Activated gamma-delta T cell treated with Interleukin-2 at 50 U/mL for 16 hours (primary cell): ENCODE measurements at places on chromosomes 6 and 20.

DNA sequence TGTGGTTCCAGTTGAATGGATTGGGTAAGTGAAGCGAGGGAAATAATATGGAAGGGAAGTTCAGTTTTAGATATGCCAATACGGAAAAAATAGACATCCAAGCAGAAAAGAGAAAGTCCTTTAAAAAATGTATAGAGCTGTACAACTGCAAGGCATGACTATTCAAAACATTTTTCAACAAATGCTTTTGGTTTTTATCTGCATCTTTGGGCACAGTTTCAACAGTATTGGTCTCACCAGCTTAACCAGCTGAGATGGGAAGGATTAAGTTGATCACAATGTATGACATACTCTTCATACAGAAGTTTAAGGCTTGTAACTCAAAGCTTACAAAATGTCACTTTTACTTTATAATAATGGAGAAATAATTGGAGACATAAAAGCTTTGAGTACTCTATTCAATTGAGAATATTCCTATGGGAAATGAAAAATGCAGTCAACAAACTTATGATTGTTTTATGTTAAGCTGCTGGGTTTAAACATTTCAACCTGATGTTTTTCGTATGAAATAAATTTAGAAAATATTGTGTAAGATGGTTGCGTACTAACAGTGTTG lies 16.3 kb upstream of the UTRN start:
- no peak for DNase-seq

DNA sequence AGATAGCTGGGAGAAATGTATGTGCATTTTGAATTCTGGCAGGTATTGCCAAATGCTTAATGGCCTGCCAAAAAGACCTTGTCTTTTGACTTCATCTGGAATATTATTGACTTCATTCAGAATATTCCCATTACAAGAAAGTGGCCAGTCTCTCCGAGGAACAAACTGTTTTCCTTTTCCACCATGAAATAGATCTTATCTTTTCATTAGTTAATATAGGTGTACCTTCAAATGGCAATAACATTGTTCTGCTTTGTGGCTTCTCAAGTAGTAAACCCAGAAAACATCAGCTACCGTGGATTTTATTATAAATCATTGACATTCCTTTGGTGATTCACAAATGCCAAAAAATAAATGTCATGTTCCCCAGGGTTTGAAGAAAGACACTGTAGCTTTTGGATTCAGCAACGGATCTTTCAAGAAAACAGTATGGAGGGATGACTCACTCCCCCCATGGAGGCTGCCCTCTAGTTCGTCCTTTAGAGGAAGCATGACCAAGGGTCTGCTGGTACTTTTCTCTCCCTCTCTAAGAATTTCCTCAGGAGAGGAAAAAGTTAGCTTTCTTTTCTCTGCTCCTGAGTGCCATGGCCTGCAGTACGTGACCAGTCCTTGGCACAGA lies 1.1 kb upstream of the RNF182 start:
- no peak for DNase-seq

DNA sequence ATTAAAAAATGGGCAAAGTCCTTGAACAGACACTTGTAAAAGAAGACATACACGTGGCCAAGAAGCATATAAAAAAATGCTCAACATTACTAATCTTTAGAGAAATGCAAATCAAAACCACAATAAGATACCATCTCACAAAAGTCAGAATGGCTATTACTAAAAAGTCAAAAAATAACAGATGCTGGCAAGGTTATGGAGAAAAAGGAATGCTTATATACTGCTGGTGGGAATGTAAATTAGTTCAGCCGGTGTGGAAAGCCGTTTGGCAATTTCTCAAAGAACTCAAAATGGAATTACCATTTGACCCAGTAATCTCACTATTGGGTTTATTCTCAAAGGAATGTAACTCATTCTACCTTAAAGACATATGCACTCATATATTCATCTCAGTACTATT lies 166.6 kb downstream of the KHDC1L start:
- no peak for DNase-seq

GRCh38 chr20:53872081-53872541 lies 198.3 kb downstream of the BCAS1 start:
- DNase-seq: no peak

GRCh38 chr20:18728870-18729224 lies 84.7 kb upstream of the SCP2D1 start:
- DNase-seq: no peak
